Fibroblast of mammary gland (primary cell): ENCODE measurements at places on chromosomes 5 and 9.

- no peak for DNase-seq
These were observed 132.0 kb upstream of the TRIM32 start for GRCh38 chr9:116555119-116555518.

- peak; percentile 34 for DNase-seq
These were observed 48.7 kb downstream of the RXRA start for GRCh38 chr9:134375011-134375390.

DNA sequence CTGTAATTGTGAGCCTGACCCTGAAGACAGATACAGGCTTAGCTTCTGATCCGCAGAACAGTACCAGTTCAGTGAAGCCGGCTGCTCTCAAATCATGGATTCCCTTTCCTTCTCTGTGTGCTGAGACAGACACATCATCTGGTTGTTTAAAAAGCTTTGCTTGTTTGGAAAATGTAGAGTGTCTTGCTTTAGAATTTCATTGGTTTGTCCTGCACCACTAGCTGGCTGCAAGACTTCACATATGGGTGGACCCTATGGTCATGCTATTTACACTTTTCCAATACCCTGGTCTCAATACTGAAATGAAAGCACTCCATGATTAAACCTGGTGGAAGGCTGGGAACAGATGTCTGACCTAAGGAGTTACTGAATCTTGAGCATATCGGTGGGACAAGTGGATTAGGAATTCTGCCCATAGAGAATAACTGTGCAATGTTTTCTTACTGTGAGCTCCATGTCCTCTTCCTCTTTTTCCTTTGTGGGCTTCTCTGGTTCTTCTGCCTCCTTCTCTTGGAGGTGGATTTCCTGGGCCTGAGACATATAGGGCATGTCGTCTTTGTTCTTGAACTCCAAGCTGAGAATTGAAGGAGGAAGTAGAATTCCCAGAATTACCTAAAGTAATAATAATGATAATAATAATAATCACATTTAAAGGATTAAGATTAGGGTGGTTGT is 201.1 kb upstream of the KLF9 start:
- no peak for DNase-seq

DNA sequence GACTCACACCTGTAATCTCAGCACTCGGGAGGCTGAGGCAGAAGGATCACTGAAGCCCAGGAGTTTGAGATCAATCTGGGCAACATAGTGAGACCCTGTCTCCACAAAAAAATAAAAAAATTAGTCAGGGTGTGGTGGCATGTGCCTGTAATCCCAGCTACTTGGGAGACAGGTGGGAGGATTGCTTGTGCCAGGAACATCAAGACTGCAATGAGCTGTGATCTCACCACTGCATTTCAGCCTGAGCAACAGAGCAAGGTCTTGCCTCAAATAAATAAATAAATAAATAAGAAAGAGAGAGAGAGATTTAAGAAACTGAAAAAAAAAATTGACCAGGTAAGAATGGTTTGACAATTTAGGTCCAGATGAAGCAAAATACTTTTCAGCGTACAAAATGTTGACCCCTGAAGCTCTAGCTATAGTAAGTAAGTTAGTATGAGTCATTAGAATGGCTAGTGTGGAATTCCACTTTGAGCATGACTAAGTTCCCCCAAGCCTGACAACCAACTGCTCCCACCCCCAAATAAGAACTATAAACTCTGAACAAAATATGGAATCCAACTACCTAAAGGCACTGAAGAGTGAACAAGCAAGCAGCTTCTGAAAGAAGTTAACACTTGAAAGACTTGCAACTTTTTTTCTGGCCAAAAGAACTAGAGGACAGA is 217.8 kb upstream of the TLE4 start:
- DNase-seq: peak; percentile 0

DNA sequence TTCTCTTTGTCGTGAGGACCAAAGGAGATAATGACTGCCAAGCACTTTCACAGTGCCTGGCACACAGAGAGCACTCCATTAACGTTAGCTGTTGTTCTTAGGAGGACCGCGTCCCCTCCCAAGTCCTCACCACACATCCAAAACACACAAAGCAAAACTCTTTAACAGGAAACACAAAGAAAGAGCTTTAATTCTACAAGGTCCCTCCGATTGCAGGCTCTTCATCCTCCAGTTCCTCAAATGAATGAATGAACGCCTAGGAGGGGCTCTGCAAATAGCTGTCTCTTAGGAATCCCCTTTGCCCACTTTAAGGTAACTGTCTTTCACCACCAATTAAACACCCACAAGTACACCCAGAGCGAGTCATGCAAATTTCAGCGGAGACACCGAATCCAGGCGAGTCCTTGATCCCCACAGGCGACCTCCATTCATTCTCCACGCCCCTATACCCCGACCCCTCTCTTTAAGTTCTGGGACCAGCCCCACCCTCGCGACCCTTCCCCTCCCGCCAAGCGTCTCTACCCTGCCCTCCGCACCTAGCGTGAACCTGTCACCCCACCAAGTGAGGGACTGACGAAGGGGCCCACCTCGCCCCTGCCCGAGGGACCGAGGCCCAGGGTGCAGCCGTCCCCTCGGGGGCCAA is 644 bp downstream of the TSC1 start:
- DNase-seq: peak; percentile 6

DNA sequence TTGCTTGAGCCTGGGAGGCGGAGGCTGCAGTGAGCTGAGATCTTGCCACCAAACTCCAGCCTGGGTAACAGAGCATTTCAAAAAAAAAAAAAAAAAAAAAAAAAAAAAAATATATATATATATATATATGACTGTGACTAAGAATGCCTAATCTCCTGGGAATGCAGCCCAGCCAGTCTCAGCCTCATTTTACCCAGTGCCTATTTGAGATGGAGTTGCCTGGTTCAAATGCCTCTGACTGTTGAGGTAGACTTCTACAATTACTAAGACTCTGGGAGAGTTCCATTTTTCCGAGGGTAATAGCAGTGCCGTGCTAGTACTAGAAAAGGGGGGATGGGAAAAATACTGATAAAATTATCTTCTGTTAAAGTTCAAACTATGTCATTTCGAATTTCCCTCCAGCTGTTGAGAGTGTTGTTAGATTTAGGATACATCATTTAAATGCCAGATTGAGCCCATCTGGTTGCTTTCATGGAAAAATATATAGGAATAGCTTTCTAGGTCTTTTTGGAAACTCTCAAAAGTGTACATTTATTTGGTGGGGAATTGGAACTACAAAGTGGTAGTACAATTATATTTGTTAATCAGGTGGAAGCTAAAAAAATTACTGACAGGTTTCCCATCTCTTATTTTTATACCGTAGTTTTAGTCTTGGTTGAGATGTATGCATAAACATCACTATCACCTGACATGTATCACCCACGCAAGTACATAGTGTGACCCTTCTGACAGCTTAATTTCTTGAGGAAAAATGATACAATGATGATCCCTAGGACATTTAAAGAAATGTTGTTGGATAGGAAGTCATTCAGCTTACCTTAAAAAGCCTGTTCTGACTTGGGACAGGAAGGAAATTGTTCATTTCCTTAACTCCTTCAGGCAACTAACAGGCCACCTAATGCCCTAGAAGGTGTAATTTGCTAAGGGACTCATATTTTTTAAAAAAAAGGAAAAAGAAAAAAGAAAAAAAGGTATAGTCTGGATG is 214.9 kb downstream of the ADAMTSL1 start:
- no peak for DNase-seq

- DNase-seq: peak; percentile 75
These were observed 63.9 kb downstream of the PRRT1B start for GRCh38 chr9:131609099-131609830.

- DNase-seq: no peak
These were observed 136.3 kb downstream of the ADAMTS16 start for GRCh38 chr5:5276430-5276829.

DNA sequence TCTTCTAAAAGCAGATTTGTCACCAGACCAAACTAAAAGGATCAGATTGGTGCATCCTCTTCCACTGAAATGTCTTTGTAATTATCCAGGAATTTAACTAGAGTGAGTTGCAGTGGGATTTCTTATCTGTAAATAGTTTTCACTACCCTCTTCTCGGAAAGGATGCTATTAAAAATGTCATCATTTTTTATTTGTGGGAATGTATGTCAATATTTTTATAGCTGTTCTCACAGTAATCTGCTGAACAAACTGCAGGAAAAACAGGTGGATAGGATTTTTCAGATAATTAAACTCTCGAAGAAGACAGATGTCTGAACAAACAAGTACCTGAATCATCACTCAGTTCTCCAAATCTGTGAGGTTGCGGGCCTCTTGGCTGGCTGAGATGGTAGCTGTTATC is 62.7 kb downstream of the RAB14 start:
- DNase-seq: no peak

GRCh38 chr9:130268521-130269211 is 3.1 kb downstream of the HMCN2 start:
- no peak for DNase-seq

GRCh38 chr9:90810691-90811090 is 9.1 kb downstream of the SYK start:
- no peak for DNase-seq

GRCh38 chr5:1417586-1418225 is 27.5 kb downstream of the SLC6A3 start:
- no peak for DNase-seq

GRCh38 chr9:92095236-92095635 is 20.0 kb downstream of the SPTLC1 start:
- no peak for DNase-seq

DNA sequence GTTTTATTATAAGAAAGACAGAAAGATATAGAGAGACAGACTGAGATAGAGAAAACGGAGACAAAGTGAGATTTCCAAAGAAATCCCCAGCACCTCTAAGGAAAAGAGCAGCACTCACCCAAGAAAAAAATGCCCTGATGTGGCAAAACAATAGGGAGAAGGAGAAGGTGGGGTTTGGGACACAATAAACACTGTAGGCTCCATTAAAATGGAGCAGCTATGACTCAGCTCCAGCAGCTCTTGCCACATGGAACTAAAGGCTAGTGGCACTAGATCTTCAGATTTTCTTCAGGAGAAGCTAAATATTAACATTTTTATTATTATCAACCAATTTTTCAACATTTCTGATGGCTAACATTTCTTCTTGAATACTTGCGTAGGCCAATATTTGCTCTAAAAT is 321.8 kb downstream of the TRIM32 start:
- DNase-seq: no peak

DNA sequence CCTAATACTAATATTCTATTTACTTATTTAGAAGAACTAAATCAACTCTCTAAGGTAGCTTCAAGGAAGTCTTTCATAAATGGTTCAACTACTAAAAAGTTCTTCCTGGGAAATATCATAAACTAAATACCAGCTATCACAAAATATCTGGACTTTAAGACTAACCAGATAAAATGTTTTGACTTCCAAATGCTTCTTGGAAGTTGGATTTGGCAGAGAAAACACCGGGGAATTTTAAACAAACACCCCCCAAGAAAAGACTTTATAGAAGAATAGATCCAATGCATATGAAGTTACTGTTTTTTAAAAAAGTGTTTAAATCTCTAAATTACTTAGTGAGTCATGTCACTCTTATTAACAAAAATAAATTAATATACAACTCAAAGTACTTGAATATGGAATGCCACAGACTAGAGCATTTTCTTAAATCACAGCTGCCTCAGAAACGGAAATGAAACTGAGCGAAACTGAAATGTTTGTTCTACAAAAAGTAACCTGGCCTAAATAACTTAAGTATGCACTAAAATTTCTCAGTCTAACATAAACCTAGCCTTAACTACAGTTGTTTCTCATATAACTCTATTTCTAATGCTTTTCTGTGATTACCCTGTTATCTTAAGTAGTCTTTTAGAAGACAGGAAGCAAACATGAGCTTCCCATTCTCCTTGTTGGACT is 6.8 kb downstream of the ABCA1 start:
- DNase-seq: no peak

- DNase-seq: no peak
These were observed 2.7 kb downstream of the SHB start for GRCh38 chr9:38066197-38066913.

DNA sequence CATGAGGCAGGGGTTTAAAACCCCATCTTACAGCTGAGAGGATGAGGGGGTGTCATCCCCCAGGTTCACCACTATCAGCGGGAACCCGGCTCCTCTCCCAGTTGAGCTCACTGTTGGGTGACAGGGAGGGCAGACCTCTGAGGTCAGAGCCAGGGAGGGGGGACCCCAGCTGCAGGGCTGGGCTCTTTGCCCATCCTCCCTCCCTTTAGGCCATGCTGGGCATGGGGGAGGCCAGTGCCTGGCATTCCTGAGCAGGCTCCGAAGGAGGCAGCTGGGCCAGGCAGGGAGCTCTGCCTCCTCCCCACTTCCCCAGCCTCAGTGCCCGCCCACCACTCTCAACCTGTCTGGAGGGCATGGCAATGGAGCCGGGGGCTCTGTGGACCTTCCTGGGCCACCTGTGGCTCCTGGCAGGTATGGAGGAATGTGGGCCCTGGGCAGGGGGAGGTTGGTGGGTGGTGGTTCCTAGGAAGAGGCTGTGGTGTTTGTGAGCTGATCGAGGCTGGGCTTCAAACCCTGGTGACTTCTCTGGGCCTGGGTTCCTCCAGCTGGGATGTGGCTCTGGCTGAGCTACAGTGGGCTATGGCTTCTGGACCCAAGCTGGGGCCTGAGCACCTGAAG is 12.6 kb downstream of the CRB2 start:
- no peak for DNase-seq

DNA sequence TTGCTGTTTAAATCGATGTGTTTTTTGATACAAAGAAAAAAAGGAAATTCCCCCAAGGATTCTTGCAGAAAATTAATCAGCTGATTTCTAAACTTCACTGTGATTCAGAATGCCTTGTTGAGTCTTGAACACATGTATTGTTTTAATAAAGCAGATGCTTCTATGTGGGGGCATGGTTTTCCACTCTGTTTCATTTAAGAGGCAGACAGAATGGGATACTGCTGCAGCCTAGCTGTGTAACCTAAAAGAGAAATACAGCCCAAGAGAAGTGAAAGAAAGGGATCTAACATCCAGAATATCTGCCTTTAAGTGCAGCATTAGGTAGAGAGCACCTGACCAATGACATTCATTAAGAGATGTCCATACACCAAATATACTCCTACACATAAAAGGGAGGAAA is 365.1 kb upstream of the CCNH start:
- DNase-seq: peak; percentile 2

DNA sequence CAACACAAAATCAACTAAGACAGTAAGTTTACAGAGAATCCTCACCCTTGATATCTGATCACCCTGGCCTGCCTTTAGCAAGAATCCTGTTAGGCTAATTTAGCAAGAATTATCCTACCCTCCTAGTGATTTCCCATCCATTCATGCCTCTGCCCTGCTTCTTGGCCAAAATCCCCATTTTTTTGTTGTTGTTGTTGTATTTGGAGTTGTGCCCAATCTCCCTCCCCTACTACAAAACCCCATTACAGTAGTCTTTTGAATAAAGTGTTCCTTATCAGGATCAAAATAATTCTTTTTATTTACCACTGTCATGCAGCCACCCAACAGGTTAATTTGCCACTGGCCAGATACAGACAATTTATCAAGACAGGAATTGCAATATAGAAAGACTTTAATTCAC is 58.5 kb upstream of the CLINT1 start:
- DNase-seq: peak; percentile 16
